ENCODE measurements at places on chromosomes 4 and X.

- no peak for DNase-seq
Observed at GRCh38 chrX:66731398-66731797, 92.5 kb upstream of the EDA2R start.

DNA sequence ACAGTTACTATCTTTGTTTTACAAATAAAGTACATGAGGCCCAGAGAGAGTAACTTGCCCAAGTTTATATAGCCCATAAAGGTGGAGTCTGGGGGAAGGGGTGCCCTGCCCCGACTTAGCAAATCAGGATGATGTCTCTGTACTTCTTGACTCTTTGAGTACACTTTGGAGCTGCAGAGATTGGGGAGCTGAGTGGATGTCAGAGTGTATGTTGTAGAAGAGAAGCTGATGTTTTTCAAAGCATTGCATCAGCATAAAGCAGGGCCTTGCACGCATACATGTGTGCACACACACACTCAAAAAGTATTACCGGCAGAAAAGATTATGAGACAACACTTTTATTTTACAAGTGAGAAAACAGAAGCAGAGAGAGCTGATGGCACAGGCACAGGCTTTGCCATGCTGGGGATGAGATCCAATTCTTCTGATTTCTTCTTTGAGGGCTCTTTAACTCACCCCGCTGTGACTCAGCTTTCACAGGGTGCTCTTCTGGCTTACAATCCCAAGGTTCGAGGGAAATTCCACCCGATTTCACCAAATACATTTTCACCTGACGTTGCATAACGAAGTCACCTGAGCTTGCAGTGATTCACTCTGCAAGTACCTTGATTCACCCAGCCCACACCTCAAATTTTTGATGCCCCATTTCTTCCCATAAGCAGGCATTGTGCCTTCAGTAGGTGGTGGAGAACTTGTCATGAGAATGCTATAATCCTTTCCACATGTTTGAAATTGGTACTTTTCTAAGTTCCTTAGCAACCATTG lies 292.8 kb upstream of the BOD1L1 start:
- no peak for DNase-seq

- DNase-seq, result no peak
Observed at GRCh38 chrX:30943984-30944383, 54.9 kb upstream of the TAB3 start.

DNA sequence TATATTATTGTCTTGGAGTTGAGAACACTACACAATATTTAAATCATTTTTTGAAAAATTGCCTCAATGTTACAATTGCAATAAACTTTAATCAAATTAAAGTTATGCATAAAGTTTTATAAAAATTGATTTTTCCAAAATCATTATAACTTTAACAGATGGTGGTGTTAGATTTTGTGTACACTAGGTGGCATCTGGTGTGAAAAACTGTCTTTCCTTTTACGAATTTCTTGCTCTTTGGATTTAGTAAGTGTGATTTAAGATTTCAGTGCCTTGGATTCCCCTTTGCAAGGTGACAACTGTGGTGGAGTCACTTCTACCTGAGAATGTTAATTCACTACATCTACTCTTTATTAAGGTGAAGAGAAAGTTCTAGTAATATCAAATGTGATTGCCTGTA lies 91.6 kb downstream of the AREG start:
- no peak for DNase-seq

DNA sequence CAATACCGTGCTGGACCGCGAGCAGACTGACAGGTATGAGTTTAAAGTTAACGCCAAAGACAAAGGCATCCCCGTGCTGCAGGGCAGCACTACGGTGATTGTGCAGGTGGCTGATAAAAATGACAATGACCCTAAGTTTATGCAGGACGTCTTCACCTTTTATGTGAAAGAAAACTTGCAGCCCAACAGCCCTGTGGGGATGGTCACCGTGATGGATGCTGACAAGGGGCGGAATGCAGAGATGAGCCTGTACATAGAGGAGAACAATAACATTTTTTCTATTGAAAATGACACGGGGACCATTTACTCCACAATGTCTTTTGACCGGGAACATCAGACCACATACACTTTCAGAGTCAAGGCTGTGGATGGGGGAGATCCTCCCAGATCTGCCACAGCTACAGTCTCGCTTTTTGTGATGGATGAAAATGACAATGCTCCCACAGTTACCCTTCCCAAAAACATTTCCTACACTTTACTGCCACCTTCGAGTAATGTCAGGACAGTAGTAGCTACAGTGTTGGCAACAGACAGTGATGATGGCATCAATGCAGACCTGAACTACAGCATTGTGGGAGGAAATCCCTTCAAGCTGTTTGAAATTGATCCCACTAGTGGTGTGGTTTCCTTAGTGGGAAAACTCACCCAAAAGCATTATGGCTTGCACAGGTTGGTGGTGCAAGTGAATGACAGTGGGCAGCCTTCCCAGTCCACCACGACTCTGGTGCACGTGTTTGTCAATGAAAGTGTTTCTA lies 3.2 kb downstream of the PCDH7 start:
- no peak for DNase-seq

DNA sequence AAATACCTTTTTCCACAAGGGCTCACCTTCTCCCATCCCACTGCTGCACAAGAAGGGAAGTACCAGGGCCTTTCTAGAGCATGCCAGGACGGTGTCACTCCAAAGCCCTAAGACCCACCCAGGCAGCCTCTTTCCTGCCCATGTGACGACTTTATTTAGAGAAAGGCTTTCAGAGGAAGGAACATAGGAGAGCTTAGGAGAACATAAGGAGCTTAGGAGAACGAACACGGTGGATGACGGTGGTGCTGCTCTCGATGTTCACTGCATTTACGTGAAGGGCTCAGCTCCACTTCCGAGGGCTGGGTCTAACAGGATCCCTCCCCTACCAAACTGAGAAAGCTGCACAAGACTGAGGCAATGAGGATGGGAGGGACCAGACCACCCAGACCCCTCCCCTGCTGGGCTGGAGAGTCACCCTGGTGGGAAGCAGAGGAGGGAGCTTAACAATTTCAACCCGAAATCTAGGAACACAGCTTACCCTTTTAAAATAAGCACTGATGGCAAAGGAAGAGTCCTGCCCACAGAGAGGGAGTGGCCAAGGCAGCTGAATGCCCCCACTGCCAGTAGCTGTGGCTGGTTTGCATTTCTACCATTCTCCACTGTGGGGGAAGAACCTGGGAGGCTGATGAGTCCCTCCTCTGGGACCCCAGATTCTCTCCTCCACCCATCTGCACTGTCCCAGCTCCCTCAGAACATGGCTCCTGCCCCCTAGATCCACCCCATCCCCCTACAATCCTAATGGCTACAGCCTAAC lies 29.8 kb downstream of the ZFYVE28 start:
- DNase-seq, result no peak

GRCh38 chrX:107625739-107626138 lies 2.6 kb upstream of the PRPS1 start:
- no peak for DNase-seq

- DNase-seq, result no peak
Observed at GRCh38 chr4:182752158-182752910, 164.9 kb downstream of the DCTD start.

GRCh38 chrX:105495376-105495775 lies 274.9 kb upstream of the TEX13A start:
- no peak for DNase-seq

- no peak for DNase-seq
Observed at GRCh38 chr4:55343887-55344286, 2.2 kb upstream of the SRD5A3 start.

DNA sequence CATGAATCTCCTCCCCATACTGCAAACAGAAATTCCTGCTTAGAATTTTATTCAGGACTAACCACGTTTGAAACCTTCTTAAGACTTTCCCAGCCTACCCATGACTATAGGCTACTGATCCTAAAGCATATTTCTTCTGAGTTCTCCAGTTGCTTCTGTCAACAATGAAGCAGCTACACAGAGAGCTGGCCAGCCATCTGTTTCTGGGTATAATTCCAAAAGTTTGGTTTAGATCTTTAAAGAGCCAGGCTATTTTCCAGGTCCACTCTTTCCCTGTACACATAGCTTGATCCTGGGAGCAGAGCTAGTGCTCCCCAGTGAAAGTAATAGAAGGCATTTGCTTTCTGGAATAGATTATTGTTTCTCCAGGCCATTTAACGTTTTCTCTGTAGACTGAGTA lies 4.0 kb upstream of the ITM2A start:
- no peak for DNase-seq

DNA sequence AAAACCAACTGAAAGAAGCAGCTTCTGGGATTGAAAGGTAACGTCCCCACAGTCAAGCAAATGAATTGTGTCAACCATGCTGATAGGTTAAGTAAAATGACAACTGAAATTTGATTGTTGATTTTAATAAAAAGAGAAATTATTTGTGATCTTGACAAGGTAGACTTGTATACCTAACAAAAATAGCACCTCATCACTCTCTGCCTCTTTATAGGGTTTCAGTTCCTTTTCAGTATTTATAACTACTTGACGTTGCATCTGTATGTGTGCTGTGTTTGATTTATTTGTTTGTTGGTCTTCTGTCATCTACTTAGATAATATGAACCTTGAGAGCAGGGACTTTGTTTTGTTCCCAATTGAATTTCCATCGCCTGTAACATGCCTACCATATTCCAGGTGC lies 7.9 kb upstream of the PPP3CA start:
- DNase-seq, result no peak

DNA sequence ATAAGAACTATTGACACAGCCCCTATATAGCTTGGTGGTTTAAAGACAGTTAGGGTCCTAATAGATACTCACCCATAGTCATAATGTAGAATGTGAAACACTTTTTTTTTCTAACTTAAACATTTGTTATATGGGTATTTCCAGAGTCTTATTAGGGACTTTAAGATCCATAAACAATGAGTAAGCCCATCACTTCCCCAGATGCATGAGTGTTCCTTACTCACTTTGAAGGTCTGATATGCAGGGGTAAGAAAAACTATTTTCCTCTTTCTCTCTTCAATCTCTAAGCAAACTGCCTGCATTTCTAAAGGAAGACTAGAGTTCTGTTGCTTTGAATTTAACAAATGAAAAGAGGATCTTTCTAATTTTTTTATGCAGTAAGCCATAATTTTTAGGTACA lies 443.6 kb upstream of the PITX2 start:
- DNase-seq, result no peak

DNA sequence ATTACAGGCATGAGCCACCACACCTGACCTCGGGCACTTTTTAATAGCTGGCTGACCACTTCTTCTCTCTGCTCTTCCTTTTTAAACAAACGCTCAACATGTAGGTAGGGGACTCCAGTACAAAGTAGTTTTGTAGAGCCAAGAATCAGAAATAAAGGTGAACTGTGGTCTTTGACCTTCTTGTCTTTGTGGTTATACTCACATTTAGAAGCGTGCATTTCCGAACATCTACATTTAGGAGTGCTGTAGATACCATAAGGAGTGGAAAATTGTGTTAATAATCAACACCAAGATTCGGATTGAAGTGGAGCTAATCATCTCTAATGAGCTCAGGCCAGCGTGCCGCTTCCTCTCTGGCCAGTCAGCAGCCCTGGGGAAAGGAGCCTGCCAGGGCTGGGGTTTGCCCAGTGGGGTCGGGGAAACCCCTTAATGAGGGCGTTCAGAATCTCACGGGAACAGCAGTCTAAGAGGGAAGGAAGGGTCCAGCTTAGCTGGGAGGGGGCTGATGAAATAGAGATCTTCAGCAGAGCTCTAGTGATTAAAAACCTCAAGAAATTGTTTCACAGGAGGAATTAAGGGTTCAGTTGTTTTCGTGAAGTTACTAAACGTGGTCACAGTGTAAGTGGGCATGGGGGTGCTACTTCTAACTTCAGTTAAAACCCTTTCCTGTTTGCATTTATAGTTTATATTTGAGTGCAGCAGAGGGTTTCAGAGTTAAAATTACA lies 81.2 kb downstream of the GAB1 start:
- no peak for DNase-seq

DNA sequence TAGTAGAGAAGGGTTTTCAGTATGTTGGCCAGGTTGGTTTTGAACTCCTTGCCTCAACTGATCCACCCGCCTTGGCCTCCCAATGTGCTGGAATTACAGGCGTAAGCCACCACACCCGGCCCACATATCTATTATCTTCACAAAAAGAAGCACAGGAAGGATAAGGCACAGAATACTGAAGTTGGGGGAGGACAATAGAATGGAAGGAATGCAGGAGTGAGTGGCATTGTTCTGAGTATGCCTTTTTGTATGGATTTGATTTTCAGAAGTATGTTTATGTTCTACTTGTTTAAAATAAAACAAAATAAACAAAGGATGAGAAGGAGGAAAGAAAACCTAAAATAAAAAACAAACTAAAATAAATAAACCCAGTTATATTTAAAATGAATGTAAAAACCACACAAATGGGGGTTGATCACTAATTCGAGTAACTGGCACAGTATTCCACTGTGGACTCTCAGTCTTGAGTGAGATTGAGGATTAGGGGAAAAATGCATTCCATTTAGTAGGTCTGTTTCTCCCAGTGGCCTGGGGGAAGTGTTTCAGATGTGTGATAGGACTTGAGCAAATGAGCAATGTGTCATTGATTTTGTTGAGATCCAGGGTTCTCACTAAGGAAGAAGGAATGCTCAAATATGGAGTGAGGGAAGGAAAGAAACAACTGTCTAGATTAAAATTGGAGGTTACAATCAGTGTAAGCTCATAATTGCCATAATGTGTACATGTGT lies 109.0 kb upstream of the C1QTNF7 start:
- DNase-seq, result no peak

GRCh38 chr4:146049802-146050201 lies 111.2 kb upstream of the ZNF827 start:
- no peak for DNase-seq

DNA sequence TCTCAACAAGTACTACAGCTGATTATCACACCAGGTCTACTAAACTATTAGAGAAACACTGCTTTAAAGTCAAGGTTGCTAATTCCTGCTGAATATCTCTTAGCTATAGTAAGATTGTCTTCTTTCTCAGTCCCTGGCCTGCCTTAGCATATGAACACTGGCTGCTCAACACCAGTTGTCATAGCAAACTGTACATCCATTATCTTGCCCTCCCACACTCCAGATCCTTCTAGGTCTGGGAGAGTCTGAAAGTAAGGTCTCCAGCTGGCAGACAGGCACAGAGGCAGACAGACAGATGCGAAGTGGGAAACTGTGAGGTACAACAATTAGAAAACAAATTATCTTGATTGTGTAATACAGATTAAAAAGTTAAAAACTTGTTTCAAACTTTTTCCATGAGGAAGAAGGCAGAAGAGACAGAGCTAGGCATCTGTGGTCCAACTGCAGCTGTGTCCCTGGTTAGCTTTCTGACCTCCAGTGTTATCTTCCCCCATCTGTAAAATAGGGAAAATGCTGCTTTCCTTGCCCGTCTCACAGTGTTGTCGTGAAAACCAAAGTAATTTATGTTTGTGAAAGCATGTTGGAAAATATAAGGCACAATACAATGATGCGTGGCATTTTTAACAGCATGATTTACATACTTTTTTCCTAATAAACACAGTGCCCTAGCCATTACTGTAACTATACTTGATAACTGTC lies 133.8 kb downstream of the KLHL13 start:
- DNase-seq, result no peak

- DNase-seq, result no peak
Observed at GRCh38 chr4:100314057-100314456, 123.8 kb upstream of the DDIT4L start.

All from activated CD4-positive, alpha-beta T cell treated with anti-CD3 and anti-CD28 coated beads, Interleukin-2, amount 50 U/mL, for 48 hours (primary cell).